ENCODE measurements at places on chromosomes 7 and 10.
A peak's percentile ranks its signal among the peaks of the same experiment; 100 is the strongest.

DNA sequence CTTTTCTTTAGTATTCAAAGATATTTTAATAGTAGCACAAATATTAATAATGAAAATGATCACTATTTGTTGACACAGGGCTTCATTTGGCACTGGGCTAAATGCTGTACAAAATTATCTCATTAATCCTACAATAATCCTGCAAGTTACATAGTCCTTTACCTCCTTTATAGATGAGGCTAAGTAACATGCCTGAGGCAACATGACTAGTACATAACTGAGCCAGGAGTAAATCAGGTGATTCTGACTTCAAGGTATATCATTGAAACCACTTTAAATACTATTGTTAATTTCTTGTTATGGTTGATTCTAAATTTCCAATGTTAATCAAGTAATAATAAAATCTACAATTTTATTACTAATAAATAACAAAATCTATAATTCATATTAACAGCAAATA, 39.8 kb downstream of the SEM1 start:
- no peak for DNase-seq

GRCh38 chr7:158368449-158368848, 219.2 kb downstream of the PTPRN2 start:
- no peak for DNase-seq

GRCh38 chr7:130560972-130561371, 69.1 kb downstream of the MEST start:
- DNase-seq: no peak

GRCh38 chr7:153406486-153406872, 645.7 kb upstream of the DPP6 start:
- no peak for DNase-seq

- DNase-seq: no peak
These were observed 195.6 kb downstream of the SKAP2 start for GRCh38 chr7:26668821-26669220.

- DNase-seq: no peak
These were observed 208.9 kb upstream of the INHBA start for GRCh38 chr7:41911792-41912191.

DNA sequence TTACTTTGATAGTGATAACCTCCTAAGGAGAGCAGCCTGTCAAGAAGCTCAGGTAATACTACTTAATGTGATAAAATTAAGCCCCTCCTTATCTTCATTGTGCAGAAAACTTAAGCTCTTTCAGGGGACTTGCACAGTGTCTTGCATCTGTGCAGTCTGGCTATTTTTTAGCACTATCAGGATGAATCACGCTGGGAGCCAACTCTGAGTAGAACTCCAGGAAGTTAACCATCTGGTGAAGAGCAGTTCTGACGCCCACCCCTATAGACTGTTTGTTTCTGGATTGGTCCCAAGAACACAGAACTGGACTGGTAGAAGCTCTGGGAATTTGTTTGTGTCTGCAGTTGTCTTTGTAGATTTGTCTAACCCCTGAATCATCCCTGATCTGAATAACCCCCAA, 41.9 kb downstream of the AGK start:
- DNase-seq: peak; percentile 74

DNA sequence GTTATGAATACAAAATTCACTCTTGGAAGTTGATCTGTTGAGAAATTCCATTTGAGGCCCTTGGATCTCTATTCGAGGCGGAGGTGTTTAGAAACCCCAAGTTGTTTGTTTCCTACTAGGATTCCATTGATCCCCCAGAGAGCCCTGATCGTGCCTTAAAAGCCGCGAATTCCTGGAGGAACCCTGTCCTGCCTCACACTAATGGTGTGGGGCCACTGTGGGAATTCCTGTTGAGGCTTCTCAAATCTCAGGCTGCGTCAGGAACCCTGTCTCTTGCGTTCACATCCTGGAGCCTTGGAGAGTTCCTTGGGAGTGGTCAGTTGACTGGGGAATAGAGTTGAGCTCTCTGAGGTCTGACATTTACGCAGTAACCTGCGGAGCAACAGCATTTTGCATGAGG, 1.2 kb downstream of the CFAP69 start:
- no peak for DNase-seq

- DNase-seq: no peak
These were observed 70.7 kb upstream of the C1QL3 start for GRCh38 chr10:16592378-16592777.

DNA sequence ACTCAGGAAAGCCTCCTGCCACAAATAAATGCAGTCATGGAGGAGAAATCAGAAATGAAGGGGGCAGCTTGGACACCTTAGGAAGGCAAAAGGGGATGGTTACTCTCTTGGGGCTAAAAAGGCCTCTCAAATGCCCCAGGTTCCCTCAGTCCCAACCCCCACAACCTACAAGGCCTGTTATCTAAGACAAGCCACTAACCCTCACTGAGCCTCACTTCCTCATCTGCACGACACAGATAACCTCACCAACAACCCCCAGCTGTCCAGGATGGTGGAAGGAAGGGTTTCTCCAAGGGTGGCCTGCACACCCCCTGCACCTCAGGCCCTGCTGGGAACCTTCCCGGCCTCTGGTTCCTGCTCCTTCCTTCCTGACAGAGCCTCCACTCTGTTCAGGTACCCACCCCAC, 29.2 kb downstream of the SORBS1 start:
- no peak for DNase-seq

DNA sequence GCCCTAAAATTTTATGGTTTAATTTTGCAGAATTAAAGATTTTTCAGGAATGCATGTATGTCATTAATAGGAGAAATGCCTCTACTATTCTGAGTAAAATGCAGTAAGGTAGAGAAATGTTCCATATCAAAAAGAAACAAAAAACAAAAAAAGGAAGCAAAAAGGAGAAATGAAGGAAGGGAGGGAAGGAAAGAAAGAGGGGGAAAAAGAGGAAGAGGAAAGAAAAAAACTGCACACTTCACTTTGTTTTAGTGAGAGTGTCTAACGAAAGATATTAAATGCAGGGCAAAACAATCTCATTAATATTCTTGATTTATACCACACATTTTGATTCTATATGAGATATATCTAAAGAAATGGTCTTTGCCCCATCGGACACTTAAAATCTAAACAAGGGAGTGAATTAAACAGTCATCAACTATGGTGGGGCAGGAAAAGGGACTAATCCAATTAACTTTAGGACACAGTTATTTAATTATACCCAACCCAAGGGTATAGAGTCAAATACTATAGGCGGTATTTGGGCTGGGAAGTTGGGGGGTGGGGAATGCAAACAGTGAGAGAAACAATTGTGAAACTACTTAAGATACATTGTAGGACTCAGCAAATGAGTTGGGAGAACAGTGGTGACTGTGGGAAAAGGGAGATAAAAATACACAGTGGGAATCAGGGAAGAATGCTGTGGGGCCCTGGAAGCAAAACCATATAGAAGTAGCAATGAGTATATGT, 27.0 kb downstream of the IMMP2L start:
- DNase-seq: no peak

DNA sequence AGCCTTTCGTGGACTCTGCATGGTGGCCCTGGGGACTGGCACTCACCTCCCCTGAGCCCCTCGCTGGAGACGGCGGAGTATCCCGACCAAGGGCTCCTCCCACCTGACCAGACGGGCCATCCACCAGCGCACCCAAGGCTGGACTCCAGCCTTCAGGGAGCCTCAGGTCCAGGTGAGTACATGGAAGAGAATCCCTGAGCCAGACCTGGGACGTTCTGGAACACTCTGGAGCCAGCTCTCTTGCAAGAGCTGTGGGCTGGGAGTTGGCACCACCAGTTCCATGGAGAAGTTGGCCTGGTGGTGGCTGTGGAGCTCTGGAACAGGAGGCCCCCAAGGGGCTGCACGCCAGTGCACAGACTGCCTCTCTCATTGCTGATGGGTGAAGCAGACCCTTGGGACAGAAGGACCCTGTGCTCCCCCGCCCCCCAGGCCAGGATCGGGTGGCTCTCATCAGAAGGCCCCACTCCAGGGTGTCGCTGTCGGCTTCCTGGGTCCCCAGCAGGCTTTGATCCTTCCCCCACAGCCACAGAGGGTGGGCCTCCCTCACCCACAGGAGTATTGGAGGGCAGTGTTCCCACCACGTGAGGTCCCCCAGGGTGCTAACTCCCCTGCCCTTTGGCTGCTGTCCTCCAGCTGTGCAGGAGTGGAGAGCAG, 189.9 kb downstream of the EBF3 start:
- no peak for DNase-seq

GRCh38 chr7:89265631-89266030, 470.1 kb upstream of the TEX47 start:
- DNase-seq: no peak

GRCh38 chr7:99325001-99325493, 651 bp upstream of the ARPC1A start:
- no peak for DNase-seq

DNA sequence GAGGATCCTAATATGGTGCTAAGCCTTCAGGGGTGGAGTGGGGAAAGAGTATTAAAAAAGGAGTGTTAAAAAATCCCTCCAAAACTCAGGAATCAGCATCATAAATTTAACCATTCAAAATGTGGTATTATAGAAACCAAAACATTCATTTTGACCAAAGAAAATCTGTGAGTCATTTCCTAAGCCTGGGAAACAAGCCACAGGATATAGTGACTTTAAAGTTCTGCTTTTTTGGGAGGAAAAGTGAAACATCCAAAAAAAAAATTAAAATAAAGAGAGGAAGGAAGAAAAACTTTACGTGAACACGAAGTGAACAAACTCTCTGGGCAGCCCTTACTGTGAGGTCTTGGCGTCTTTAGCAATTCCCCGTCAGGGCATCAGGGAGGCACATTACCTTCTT, 74.0 kb upstream of the GSDME start:
- no peak for DNase-seq

DNA sequence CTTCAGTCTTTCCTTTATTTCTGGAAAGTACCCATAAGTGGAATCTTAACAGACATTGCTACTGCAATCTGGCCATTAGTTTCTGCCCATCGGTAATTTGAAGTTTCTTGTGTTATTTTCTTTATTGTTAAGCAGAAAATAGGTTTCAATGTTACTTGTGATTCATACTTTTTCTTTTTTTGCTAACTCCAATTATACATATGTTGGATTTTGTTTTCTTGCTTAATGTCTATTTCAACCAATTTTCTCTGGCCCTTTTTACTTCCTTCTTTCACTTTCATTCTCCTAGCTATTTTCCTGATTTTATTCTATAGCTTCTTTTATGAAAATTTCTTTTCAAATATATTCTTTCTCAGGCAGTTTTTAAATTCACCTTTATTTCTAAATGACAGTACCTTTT, 457.4 kb downstream of the TCERG1L start:
- DNase-seq: no peak

DNA sequence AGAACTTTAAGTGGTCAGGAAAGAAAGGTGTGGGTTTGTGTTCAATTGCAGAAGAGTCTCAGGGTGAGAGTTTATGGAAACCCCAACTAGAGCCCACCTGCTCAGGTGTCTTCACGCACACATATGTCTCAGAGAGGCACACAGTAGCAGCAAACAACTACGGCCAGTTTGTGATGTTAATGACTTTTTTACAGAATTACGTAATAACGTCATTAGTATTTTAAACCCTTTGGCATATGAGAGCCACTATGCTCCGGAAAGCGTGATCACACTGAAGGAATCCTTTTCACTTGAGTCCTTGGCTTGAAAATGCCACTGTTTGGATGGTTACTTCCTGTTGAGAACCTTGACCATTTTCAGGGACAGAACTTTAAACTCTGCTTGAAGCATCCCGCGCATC, 204.0 kb downstream of the PTPRN2 start:
- DNase-seq: no peak

GRCh38 chr7:129780974-129781927, 169.7 kb downstream of the NRF1 start:
- no peak for DNase-seq

GRCh38 chr10:62230344-62231121, 38.1 kb downstream of the RTKN2 start:
- no peak for DNase-seq

DNA sequence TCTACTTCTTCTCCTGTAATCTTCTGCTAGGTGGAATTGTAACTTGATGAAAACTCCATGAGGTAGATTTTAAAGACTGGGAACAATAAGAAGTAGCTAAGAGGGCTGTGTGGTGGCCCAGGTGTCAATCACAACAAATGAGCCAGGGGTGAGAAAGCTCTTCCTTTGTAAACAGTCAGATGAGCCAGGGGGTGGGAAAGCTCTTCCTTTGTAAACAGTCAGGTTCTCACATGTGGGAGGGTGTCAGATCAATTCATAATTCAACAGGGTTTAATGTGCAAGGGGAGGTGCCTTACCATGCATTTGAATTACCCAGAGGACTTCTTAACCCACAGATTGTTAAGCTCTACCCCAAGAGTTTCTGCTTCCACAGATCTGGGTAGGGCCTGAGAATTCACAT, 312.4 kb upstream of the AUTS2 start:
- DNase-seq: no peak

DNA sequence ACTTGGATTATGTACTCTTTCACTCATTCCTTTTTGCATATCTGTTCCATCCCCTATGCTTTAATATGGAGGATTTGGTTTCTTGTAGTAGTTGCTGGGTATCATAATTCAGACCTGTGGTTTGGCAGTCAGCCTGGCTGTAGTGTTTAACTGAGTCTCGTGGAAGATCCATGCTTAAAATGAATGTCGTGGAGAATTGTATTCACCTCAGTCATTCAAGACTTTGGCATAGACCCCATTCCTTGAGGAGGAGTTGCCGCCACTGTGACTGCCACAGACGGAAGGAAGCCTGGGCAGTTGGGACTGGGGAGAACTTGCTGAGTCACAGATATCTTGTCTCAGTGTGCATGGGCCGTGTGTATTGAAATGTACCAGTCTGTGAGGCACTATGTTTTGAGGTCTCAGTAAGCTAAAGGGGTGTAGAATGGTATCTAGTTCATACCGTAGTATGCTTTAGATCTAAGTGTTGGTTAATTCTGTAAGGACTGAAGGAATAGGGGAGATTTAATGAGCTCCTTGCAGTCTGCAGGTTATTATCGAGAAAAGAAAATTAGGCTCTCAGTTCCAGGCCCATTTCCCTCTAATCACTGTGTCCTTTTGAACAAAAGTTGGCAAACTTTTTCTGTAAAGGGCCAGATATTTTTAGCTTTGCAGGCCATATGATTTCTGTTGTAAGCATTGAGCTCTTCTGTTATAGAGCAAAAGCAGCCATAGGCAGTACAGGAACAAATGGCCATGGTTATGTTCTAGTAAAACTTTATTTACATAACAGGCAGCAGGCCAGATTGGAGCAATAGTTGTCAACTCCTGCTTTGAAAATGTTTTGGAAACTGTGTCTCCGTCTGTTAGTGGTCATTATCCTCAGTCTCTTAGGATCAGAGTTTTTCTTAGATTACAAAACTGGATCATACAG, 76.8 kb downstream of the TPST1 start:
- peak; percentile 90 for DNase-seq

DNA sequence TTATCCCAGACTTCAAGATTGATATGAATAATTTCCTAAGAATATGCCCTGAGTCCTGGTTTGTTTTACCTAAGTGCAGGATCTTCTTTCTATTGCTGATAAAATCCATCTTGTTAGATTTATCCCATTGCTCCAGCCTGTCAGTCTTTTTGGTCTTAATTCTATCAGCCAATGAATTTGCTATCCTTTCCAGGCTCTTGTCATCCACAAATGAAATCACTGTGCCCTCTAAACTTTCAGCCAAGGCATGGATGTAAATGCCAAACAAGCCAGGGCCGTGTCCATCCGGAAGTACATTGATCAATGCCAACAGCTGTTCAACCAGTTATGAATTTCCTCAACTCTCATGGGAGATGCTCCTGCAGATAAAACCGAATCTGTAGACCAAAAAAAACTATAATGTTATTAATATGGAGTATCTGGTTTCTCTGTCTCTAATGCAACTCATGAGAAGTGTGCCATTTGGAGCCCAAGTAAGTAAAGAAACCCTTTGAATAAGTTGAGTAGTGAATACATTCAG, 40.0 kb downstream of the NPY start:
- no peak for DNase-seq

- DNase-seq: no peak
These were observed 379.7 kb upstream of the ZMIZ1 start for GRCh38 chr10:78688901-78689583.

- DNase-seq: peak; percentile 30
These were observed 203.8 kb downstream of the CCDC3 start for GRCh38 chr10:12797471-12798262.
